ENCODE measurements at places on chromosomes 6 and 20.

DNA sequence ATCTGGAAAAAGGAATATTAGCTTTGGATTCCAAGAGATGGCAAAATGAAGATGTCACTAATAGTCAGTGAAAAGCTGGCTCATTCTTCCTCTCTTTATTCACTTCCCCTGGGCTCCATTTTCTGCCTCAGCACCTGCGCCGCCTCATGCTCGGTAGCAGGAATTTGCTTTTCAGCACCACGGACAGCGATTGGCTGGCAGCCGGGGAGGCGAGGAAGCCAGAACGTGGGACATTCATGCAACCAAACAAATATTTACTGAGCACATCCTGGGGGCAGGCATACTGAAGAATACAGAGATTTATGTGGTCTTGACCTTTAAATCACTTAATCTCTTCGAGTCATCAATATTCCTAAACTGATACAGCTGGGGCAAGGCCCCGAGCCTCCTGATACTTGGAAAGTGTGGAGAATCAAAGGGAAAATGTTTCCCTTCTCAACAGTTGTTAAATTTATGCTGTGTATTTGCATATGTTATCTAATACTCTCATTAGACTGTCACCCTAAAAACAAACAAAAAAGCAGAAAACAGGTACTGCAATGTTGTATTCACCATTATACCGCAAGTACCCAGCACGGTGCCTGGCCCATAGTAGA, 12.1 kb upstream of the PDYN start:
- DNase-seq, result peak; percentile 36

GRCh38 chr6:16238057-16238962, at the start of gene GMPR:
TSS of gene GMPR (plus strand) at chr6:16238587. CDS start at chr6:16238694, 107 bp downstream.
- DNase-seq, result no peak

DNA sequence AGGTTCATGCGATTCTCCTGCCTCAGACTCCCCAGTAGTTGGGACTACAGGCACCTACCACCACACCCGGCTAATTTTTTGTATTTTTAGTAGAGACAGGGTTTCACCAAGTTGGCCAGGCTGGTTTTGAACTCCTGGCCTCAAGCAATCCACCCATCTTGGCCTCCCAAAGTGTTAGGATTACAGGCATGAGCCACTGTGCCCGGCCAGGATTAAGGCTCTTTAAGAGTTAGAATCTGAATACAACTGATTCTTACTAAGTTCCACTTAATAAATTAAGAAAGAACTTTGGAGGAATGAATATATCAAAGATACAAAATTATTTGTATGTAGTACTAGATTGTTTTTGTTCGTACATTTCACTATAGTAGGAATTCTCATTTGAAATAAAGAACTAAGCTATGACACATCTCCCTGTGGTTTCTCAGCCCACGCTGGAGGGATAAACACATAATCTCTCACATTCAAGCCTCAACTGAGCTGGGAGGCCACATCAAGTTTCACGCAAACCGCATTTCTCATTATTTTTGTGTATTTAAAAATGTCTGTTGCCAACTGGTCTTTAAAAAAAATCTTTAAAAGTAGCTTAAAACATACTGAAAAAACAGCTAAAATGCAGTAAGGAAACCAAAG, 34.2 kb downstream of the DTNBP1 start:
- DNase-seq, result no peak

GRCh38 chr6:161437851-161438250, 164.0 kb upstream of the AGPAT4 start:
- DNase-seq, result no peak

DNA sequence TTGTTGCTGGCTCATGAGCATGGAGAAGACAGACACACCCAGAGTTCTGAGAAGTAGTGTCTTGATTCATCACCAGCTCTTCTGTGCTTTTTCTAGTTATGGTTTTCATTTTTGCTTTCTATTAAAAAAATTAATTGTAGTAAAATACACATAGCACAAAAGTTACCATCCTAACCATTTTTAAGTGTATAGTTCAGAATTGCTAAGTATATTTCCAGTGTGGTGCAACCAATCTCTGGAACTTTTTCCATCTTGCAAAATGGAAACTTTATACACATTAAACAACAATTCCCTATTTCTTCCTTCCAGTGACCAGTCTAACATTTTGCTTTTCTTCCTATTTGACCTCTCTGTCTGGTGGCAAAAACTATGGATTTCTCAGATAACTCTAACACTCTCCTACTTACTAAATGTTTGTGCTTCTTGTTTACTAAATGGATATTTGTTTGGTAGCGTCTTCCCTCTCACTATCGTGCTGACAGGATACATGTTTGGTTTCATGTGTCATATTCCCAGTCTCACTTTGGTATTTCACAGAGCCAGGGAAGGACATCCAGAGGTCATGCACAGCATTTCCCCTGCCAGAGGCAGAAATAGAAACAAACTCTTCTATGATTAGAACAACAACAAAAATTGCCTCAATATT, 40.6 kb downstream of the TXLNB start:
- peak; percentile 54 for DNase-seq

- no peak for DNase-seq
These were observed 47.4 kb downstream of the CYP39A1 start for GRCh38 chr6:46605091-46605797.

GRCh38 chr6:146028252-146028795, 538 bp upstream of the GRM1 start:
- peak; percentile 63 for DNase-seq

DNA sequence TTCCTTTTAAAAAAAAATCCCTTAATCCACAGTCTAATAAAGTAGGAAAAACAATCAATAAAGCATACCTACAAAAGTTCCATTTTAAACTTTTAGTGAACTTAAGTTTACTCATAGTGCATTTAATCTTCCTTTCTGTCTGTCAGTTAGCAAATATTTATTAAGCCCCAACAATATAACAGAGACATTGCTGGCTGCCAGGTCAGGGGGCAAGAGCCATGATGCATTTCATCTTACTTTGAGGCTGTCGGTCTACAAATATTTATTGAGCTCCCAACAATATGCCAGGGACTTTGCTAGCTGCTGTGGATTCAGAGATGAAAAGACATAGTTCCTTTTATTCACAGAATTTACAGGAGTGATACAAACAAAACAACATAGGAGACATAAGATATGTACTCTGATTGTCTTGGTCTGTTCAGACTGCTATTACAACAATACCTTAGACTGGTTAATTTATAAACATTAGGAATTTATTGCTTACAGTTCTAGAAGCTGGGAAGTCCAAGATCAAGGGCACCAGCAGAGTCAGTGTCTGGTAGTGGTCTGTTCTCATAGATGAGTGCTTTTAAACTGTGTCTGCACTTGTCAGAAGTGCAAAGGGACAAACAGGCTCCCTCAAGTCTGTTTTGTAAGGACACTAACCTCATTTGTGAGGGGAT, 118.6 kb downstream of the PLCB1 start:
- DNase-seq, result no peak

DNA sequence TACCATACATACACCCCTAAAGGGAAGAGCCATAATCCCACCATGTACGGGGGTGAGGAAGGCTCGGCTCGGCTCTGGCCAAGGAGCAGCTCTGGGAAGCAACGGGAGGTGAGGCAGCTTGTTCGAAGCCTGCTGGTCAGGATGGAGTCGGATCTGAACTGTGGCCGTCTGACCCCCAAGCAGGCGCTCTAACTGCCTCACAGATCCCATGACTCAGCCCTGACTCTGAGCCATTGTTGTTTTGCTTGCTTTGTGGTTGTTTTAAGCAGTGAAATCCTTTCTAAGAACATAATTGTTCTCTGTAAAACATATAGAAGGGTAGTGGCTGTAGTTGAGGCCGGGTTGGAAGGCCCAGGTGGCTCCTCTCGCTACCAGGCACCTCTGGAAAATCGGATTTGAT, 10.9 kb downstream of the C6orf132 start:
- DNase-seq, result no peak

- DNase-seq, result no peak
These were observed 14.1 kb upstream of the OSER1 start for GRCh38 chr20:44224637-44225036.

DNA sequence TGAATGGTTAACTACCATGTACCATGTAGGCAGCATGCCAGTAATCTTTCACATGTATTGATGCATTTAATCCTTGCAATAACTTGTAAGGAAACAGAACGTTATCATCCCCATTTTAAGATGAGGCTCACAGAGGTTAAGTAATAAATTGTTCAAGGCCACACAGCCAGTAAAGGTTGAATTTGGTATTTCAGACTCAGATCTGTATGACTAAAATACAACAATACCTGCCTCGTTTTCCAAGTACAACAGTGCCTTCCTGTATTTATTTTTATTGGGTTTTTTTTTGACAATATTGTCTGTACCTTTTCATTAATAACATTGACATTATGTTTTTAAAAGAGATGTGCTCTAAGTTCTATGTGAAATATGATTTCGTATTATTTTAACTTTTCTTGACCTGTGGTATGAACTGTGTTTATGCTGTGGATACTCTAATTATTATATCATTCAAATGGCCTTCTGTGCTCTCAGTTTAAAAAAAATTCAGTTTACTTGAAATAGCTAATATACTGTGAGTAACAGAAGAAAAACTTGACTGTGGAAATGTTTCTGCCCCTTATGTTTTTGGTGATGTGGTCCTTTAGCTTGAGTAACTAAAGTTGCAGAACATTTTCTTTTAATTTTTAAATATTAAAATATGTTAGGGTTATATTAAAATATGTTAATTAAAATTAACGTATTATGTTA, 39.7 kb downstream of the XRN2 start:
- peak; percentile 55 for DNase-seq

- DNase-seq, result no peak
These were observed 712.9 kb upstream of the MAP3K7 start for GRCh38 chr6:91299544-91300491.

DNA sequence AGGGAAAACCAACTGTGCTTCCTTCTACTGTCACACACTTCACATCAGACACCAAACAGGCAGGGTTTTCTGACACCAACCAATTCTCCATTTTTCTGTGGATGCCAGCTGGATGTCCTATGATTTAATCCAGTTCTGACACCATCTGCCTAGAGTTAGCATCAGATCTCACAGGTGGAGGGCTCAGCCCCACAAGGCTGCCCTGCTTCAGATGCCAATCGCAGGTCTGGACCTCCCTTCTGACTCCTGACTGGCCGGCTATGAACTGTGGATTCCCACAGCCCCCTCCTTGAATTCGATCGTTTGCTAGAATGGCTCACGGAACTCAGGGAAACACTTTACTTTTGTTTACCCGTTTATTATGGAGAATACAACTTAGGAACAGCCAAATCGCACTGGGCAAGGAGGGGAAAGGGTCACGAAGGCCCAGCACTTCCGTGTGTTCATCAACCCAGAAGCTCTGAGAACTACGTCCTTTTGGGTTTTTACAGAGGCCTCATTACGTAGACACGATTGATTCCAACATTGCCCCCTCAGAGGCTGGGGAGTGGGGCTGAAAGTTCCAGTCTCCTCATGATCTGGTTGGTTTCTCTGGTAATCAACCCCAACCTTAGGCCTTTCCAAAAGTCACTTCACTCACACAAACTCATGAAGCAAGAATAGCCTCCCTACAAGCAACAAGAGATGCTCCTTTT, 25.4 kb upstream of the MAS1 start:
- no peak for DNase-seq

All from dermis microvascular lymphatic vessel endothelial cell (primary cell).